ENCODE measurements at places on chromosomes 13 and 19. TPM values are rescaled to one million over a fixed set of nuclear protein-coding genes. Genes with fewer than 3 reads are reported as not detected.

Gene IGFL2
- total RNA-seq: not detected

Gene MISP
- 1.3 TPM for total RNA-seq

- DNase-seq: peak; percentile 42
Measured at GRCh38 chr19:42436006-42436405, 6.7 kb downstream of the CXCL17 start.

- DNase-seq: peak; percentile 20
Measured at GRCh38 chr13:23754506-23754905, 134.7 kb downstream of the MIPEP start.

GRCh38 chr13:98413796-98414195 is 163.1 kb downstream of the STK24 start:
- DNase-seq: no peak

DNA sequence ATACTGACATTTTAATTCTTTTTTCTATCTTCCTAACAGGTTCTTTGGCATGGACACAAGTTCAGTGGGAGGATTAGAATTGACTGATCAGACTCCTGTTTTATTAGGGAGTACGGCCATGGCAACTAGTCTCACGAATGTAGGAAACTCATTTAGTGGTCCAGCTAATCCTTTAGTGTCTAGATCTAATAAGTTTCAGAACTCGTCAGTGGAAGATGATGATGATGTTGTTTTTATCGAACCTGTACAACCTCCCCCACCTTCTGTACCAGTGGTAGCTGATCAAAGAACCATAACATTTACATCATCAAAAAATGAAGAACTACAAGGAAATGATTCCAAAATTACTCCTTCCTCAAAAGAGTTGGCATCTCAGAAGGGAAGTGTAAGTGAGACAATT is 34.5 kb downstream of the ZMYM2 start:
- DNase-seq: no peak

DNA sequence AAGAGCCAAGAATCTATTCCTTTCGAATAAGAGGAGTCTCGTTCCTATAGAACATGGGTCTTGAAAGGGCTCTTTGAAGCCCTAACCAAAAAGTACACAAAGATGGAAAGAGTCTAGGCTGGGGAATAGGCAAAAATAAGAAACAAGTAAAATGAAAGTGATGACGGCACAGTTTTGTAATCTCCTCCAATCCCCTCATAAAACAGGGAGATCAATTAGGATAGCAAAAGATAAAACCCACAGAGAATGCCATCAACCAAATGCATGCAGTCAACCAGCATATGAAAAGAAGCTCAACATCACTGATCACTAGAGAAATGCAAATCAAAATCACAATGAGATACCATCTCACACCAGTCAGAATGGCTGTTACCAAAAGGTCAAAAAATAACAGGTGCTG is 122.4 kb upstream of the LSM14A start:
- no peak for DNase-seq
